ENCODE measurements at places on chromosomes 2 and 18. TPM values are rescaled to one million over a fixed set of nuclear protein-coding genes. Genes with fewer than 3 reads are reported as not detected.
A peak's percentile ranks its signal among the peaks of the same experiment; 100 is the strongest.

GRCh38 chr18:10332452-10332851 is 122.0 kb upstream of the APCDD1 start:
- H3K4me3 ChIP-seq, result no peak overlapping the region
- no peaks in the 10 kb centered on the region for H3K4me1 ChIP-seq
- H3K27me3 ChIP-seq, result no peaks in the 10 kb centered on the region
- no peak overlapping the region for H3K27ac ChIP-seq

DNA sequence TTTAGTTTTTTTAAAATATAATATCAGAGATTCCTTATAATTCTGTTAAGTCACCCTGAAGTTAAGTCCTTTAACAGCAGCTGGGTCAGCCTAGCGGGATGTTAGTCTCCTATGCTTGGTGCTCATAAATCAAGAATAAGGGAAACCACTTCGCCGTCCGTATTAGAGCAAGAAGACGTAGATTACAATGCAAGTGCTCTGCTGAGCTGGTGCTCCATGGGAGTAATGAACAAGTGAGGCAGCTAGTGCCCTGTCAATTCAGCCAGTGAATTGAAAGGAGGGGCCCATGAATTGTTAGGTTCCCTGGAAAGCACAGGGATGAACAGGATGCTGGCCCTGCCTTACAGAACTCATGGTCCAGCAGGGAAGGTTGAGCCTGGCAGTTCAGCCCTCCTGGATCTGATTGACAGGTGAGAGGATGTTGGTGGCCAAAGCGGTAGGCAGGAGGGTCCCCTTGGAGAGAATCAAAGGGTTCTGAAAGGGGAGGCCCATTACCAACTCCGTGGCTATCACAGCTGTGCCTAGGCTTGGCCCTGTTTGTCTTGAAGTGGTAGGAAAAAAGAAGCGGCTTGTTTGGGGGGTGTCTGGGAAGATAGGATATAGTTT is 30.8 kb downstream of the PLB1 start:
- no peaks in the 10 kb centered on the region for H3K4me1 ChIP-seq
- H3K4me3 ChIP-seq, result no peak overlapping the region
- no peaks in the 10 kb centered on the region for H3K36me3 ChIP-seq
- peaks cover 5% of the 10 kb centered on the region for H3K27me3 ChIP-seq

DNA sequence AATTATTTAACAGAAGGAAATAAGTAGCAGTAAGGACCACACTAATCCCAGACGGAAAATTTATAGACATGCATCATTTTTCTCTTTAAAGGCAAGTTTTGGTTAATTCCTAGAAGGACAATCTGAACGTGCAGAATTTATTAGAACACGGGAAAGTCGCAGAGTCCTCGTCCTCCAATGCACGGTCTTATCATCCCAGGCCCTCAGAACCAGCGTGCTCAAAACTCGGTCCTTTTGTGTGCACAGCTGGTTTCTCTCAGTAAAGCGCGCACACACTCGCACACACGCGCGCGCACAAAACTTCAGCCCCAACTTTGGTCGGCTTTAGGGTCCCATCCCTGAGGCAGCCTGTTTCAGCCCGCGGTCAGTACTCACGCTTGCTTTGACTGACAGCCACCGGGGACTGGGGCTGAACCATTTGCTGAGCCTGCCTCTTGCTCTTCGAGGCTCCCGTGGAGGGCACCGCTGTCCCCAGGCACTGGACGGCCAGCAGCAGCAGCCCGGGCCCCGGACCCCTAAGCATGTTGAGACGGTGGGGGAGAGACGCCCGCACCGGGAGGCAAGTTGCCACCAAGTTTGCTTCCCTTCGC is 493 bp downstream of the FN1 start:
- peak overlapping the region; percentile 68 for H3K4me3 ChIP-seq
- H3K36me3 ChIP-seq, result no peaks in the 10 kb centered on the region
- no peaks in the 10 kb centered on the region for H3K4me1 ChIP-seq
- no peak overlapping the region for H3K27ac ChIP-seq
- no peaks in the 10 kb centered on the region for H3K27me3 ChIP-seq
- DNase-seq, result no peak

DNA sequence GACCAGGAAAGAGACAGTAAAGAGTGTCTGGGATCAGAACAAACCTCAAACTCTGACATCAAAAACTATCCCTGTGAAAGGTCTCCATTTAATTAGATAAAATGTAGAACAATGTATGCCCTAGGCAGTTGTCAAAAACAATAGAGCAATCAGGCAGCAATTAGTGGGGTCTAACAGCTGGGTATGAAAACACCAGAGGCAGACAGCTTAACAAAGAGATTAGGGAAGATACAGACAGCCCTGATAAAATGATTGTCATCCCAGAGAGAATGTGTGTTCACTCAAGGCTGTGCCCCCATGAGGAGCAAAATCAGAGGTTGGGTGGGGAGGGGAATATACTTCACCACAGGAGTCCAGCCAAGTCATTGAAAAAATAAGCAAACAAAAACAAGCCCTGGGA is 50.0 kb downstream of the INPP4A start:
- H3K4me3 ChIP-seq, result no peak overlapping the region
- DNase-seq, result no peak
- H3K27ac ChIP-seq, result no peak overlapping the region
- H3K4me1 ChIP-seq, result peaks cover 16% of the 10 kb centered on the region

GRCh38 chr2:65116645-65117044 is 13.3 kb downstream of the RAB1A start:
- no peak overlapping the region for H3K4me3 ChIP-seq
- H3K36me3 ChIP-seq, result peaks cover 5% of the 10 kb centered on the region
- H3K4me1 ChIP-seq, result no peaks in the 10 kb centered on the region
- no peak for DNase-seq

- DNase-seq, result no peak
- no peaks in the 10 kb centered on the region for H3K36me3 ChIP-seq
- no peaks in the 10 kb centered on the region for H3K4me1 ChIP-seq
- no peak overlapping the region for H3K4me3 ChIP-seq
- H3K27ac ChIP-seq, result no peak overlapping the region
Measured at GRCh38 chr18:7062811-7063210, 54.8 kb downstream of the LAMA1 start.

DNA sequence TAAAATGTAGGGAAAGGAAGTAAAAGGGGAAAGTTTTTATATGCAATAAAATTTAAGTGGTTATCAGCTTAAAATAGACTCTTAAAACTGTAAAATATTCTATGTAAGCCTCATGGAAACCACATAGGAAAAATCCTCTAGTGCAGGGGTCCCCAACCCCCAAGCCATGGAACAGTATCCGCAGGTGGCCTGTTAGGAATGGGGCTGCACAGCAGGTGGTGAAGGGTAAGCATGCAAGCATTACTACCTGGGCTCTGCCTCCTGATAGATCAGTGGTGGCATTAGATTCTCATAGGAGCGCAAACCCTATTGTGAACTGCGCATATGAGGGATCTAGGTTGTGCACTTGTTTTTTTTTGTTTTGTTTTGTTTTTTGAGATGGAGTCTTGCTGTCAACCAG is 1409.3 kb upstream of the CDH2 start:
- H3K4me1 ChIP-seq, result no peaks in the 10 kb centered on the region
- no peak for DNase-seq
- H3K27ac ChIP-seq, result no peak overlapping the region
- no peaks in the 10 kb centered on the region for H3K36me3 ChIP-seq
- H3K4me3 ChIP-seq, result no peak overlapping the region
- H3K27me3 ChIP-seq, result no peaks in the 10 kb centered on the region

DNA sequence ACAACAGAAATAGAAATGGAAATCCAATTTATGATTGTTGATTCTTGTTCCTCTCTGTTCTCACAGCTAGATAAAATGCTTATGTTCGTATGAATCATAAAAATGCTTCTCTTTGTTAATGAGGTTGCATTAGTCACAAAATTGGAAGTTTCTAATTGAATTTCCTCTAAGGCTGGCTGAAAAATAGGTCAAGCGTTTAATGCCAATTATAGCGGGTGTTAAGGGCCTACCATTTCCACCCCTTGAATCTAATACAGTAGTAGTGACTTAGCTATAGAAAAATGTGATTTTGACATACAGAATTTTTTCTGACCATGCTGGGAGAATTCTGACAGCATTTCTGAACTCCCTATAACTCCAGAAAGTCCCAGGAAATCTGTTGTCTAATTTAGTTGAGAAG is 107.1 kb downstream of the TTN start:
- DNase-seq, result no peak
- no peak overlapping the region for H3K4me3 ChIP-seq
- no peak overlapping the region for H3K27ac ChIP-seq
- no peaks in the 10 kb centered on the region for H3K4me1 ChIP-seq
- H3K27me3 ChIP-seq, result no peaks in the 10 kb centered on the region
- no peaks in the 10 kb centered on the region for H3K36me3 ChIP-seq

DNA sequence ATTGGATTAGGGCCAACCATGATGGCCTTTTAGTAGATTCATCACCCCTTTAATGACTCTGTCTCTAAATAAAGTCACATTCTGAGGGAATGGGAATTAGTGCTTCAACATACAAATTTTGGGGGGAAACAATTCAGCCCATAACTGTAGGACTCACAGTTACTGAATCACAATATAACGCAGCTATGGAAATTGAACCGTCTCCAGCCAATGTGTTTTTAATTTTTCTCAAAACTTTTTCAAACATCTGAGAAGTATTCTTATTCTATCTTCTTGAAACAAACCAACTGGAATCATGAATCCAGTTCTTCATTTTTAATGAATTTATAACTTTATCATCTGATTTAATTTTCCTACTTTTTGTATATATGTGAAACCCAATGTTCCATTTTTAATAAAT is 373.1 kb upstream of the SYT4 start:
- H3K4me1 ChIP-seq, result no peaks in the 10 kb centered on the region
- no peaks in the 10 kb centered on the region for H3K36me3 ChIP-seq
- no peak overlapping the region for H3K4me3 ChIP-seq
- no peak for DNase-seq

GRCh38 chr2:162821176-162821575 is 17.4 kb downstream of the KCNH7 start:
- no peaks in the 10 kb centered on the region for H3K36me3 ChIP-seq
- DNase-seq, result no peak
- H3K4me3 ChIP-seq, result no peak overlapping the region
- no peaks in the 10 kb centered on the region for H3K4me1 ChIP-seq
- no peak overlapping the region for H3K27ac ChIP-seq

GRCh38 chr2:175234153-175234552 is 52.6 kb upstream of the ATP5MC3 start:
- no peaks in the 10 kb centered on the region for H3K27me3 ChIP-seq
- H3K27ac ChIP-seq, result no peak overlapping the region
- H3K4me3 ChIP-seq, result no peak overlapping the region
- H3K4me1 ChIP-seq, result no peaks in the 10 kb centered on the region
- H3K36me3 ChIP-seq, result no peaks in the 10 kb centered on the region

DNA sequence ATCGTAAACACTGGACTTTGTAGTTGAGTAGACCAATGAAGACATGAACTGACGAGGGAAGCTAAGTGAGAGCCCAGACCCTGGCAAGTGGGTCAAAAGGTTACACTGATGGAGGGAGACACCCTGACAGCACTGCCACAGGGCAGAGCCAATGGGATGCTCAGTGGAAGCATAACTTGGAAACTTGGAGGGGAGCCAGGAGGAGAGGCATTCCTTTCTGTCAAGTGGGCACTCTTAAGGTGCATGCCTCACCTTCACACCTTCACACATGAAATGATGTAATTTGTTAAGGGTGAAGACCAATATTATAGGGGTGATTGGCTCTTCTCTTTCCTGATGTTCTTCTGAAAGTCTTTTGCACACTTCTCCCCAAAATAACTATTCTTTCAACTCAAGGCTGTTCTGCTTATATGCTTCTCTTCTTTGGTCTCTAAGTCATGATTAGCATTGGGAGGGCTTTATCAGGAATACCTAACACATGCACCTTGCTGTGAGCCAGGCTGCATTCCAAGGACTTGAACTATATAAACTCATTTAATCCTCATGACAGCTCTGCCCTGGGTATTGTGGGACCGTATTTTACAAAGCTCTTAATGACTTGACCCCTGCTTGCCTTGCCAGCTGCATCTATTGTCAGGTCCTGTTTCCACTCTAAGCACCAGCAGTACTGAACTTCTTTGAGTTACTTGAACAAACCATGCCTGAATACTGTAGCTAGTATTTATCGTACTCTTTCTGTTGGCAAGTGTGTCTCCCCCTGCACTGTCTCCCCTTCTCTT is 19.0 kb downstream of the RPL37A start:
- no peaks in the 10 kb centered on the region for H3K4me1 ChIP-seq
- H3K27me3 ChIP-seq, result no peaks in the 10 kb centered on the region
- no peaks in the 10 kb centered on the region for H3K36me3 ChIP-seq
- no peak overlapping the region for H3K4me3 ChIP-seq
- no peak overlapping the region for H3K27ac ChIP-seq
- no peak for DNase-seq

Gene ATP6V1C2
- total RNA-seq, result not detected

Gene PLEK
- total RNA-seq, result 319 TPM
